ENCODE measurements at places on chromosomes 7 and 10.

DNA sequence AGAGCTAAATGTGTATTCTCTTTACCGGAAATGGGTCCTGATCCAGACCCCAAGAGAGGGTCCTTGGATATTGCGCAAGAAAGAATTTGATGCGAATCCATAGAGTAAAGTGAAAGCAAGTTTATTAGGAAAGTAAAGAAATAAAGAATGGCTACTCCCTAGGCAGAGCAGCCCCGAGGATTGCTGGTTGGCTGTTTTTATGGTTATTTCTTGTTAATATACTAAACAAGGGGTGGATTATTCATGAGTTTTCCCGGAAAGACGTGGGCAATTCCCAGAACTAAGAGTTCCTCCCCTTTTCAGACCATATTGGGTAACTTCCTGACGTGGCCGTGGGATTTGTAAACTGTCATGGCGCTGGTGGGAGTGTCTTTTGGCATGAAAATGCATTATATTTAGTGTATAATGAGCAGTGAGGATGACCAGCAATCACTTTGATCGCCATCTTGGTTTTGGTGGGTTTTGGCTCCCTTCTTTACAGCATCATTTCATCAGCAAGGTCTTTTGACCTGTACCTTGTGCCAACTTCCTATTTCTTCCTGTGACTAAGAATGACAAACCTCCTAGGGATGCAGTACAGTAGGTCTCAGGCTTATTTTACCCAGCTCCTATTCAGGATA is 60.4 kb downstream of the ARL4A start:
- DNase-seq, result no peak

GRCh38 chr7:55073051-55073511 is 54.3 kb downstream of the EGFR start:
- DNase-seq, result no peak

GRCh38 chr7:41438705-41439514 is 264.0 kb downstream of the INHBA start:
- DNase-seq, result no peak

GRCh38 chr10:70715853-70716795 is 43.8 kb downstream of the ADAMTS14 start:
- no peak for DNase-seq

- DNase-seq, result no peak
These were observed 31.3 kb downstream of the GNA12 start for GRCh38 chr7:2812831-2813230.

DNA sequence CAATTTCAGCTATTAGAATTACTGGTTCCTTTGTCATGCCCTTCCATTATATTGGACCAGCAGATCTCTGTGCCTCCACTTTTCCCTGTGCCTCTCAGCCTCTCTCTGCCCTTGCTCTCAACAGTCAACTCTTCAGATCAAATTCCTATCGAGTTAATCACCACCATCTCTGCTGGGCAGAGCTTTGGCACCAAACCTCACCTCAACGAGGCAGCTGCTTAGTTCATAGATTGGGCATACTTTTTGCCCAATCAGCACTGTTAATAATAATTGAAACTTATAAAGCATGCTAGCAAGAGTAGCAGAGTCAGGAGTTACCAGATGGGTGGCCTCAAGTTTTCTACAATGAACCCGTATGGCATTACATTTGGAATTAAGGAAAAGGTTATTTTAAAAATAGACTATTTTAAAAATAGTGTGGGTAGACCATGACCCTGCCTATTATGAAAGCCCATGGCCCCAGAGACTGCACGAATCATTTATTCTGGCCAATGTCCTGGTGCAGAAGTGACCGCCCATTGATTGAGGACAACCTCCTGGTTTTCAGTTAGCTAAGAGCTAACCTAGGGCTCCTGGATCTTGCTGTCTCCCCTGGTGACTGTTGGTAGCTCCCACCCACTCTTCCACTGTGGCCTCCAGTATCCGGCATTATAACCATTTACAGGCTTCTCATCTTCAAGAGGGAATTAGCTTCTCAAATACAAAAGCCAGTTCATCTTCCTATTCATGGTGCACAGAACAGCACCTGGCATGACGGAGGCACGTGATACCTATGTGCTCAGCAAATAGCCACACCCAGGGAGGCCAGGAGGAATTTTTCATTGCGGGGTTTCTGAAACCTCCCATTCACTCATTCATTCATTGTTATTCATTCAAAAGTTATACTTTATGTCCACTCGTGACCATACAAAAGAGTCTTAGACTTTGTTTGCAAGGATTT is 265.4 kb downstream of the INHBA start:
- no peak for DNase-seq

DNA sequence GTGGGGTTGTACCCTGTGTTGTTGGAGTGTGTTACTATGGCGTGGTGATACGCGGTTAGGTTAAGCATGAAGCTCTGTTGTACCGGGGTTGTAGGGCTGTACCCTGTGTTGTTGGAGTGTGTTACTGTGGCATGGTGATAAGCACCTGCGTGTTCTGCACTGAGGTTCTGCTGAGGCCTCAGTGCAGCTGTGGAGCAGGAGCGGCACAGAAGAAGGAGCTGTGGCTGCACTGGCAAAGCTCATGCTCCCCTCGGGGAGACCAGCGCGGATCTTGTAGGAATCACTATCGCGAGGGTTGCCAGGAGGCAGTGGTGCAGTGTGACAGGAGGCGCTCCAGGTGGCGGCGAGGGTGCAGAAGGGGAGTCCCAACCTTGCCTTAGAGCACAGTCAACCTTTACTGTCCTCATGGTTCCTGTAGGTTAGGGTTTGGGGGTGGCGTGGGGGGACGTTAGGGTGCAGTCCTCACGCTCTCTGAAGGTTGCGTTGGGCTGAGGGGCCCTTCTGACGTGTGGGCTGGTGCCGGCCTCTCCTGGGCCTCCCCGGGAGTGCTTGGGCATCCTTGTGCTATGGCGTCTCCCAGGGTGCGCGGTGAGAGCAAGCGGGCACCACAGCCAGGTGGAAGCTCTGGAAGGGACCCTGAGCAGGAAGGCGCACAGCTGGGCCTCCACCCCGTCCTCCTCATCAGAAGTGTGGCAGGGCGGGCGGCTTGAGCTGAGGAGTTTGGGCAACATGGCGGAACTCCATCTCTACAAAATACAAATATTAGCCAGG is 11.0 kb downstream of the DYNC2I1 start:
- DNase-seq, result no peak

DNA sequence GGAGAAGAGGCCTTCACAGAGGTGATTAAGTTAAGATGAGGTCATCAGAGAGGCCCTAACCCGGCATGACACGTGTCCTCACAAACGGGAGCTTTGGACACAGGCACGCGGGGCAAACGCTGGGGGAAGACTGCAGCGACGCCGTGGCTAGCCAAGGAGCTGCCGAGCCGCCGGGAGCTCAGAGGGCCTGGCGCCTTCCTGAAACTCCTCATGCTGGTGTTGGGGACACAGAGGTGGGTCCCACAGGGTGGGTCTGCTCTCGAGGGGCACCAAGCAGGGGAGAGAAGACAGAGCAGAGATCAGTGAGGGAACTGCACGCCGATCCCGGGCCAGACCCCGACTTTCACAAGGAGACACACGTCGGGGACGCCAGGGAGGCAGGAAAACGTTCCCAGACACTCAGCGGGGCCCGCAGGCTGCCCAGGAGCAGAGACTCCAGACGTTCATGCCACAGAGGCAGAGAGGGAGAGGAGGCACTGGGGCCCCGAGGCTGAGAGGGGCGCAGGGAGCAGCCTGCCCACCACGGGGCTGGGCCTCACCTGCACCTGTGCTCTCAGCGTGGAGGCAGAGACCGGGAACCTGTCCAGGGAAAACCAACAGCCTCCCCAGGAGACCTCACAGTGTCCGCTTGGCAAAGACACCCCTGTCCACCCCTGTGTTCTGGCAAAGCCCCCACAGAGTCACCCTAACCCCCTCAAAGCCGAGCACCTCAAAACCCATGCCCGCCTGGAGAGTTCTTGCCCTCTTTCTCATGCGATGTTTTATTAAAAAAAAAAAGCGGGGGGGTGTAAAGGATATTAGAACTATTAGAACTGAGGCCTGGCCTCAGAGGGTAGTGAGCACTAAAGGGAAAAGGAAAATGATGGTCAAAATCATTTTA is 103.8 kb downstream of the PDGFA start:
- no peak for DNase-seq

GRCh38 chr7:108118959-108119358 is 11.2 kb downstream of the LAMB4 start:
- no peak for DNase-seq

DNA sequence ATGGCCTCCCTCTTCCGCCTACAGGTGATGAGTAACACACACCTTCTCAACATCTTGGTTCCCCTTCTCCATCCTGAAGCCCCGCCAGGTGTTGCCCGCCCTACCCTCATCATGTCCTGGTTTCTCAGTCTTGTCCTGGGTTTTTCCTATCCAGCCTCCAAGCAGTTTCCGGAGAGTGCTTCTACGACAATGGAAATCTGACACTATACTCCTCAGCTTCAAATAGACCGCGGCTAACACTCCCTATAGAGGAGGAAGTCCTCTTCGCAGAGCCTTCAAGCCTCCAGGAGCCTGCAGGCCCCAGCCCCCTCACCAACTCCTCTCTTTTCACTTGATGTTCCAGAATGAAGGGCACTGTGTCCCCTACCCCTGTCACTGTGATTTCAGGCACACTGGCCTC is 147.4 kb downstream of the PRPF18 start:
- no peak for DNase-seq

- no peak for DNase-seq
These were observed 30.0 kb downstream of the STK17A start for GRCh38 chr7:43612599-43613589.

GRCh38 chr10:24701447-24701846 is 22.2 kb downstream of the ARHGAP21 start:
- DNase-seq, result no peak

GRCh38 chr10:75978213-75978612 is 546.8 kb downstream of the LRMDA start:
- no peak for DNase-seq

DNA sequence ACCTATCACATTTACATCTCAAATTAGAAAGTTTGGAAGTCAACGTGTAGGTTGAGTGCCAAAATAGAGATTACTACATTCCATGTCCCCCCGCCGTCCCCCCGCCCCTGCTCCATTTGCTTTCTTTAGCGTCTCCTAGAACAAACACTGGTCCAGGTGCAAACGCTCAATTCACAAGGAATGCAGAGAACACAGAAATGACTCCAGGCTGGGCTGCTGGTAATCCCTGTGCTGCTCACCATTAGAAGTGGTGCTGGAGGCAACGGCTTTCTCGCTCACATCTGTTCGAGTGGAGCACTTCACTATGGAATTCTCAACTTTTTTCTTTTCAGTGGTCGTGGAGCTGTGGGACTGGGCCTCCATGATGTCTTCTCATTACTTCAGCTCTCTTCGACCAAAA is 14.1 kb downstream of the GLI3 start:
- DNase-seq, result no peak

Measured in activated CD4-positive, alpha-beta T cell treated with anti-CD3 and anti-CD28 coated beads for 4 hours (primary cell).